T-cell (primary cell): ENCODE measurements at places on chromosomes 2 and 18.

GRCh38 chr2:204673877-204674276 lies 128.6 kb downstream of the PARD3B start:
- DNase-seq = no peak

- no peak for DNase-seq
These were observed 2.2 kb downstream of the SETBP1 start for GRCh38 chr18:44682871-44683221.

GRCh38 chr18:1849386-1849785 lies 721.9 kb downstream of the METTL4 start:
- no peak for DNase-seq

DNA sequence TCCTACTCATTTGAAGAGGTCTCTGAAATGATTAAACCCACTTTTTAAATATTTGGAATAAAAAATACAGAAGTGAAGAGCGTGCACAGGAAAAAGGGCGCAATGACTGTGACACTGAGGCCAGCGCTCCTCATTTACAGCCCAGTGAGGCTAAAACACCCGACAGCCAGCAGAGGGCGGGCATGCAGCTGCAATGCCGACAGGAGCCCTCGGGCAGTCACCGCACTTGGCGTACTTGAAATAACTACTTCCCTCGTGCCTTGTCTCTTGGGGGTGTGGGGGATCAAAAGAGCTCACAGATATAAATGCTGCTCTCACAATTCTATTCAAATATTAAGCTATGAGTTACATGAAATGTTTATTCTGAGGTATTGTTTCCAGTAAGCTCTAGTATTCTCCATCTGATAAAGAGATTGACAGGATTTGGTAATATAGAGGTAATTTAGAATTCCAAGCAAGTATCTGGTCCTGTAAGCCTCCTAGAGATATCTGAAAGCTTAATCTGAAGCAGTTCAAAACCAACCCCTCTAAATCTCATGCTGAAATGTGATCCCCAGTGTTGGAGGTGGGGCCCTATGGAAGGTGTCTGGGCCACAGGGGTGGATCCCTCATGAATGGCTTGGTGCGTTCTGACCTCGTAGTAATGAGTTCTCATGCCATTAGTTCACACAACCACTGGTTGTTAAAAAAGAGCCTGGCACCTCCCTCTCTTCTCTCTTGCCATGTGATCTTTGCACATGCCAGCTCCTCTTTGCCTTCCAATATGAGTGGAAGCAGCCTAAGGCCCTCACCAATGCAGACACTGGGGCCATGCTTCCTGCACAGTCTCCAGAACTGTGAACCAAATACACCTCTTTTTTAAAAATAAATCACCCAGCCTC lies 93.6 kb downstream of the ZAP70 start:
- DNase-seq = peak; percentile 76

GRCh38 chr2:224222291-224222690 lies 179.6 kb downstream of the FAM124B start:
- no peak for DNase-seq

DNA sequence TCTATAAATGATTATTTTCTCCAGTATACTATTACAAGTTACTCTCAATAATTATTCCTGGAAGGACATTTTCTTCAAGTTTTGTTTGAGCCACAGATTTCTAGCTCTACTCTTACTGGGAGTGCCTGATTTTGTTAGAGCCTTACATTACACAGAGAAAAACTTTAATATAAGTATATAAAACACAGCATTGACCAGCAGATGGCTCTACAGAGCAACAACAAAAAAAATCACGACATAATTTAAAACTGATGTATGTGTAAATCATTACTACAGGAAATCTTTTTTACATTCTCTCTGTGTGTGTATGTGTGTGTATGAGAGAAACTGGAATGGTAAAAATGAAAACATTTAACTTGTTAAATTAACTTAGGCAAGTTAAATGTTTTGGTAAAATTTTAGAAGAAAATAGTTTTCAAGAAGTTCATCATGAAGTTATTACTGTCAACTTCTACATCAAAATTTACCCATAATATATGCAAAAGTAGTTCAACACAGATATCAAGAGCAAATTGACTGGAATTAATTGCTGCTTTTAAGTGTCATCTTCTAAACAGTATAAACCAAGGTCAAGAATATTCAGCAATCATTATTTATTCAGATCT lies 103.3 kb downstream of the MDH1 start:
- DNase-seq = no peak

GRCh38 chr2:75194184-75194868 lies 5.0 kb downstream of the TACR1 start:
- no peak for DNase-seq

DNA sequence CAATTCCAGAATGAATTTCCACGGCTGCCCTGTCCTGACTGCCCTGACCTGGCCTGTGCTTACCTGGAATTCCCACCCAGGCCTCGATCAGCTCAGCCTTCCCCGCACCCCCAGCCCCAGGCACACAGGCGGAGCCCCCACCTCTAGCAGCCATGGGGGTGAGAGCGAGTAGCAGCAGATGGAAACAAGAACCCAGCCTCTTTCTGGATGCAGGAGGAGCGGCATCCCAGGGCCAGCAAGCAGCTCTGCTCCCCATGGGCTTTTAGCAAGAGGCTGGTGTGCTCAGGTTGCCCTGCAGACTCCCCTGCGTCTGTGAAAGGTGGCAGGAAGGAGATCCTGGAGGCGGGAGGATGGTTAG lies 101.8 kb downstream of the TPO start:
- DNase-seq = no peak

GRCh38 chr2:209933499-209934483 lies 68.6 kb upstream of the RPE start:
- no peak for DNase-seq

DNA sequence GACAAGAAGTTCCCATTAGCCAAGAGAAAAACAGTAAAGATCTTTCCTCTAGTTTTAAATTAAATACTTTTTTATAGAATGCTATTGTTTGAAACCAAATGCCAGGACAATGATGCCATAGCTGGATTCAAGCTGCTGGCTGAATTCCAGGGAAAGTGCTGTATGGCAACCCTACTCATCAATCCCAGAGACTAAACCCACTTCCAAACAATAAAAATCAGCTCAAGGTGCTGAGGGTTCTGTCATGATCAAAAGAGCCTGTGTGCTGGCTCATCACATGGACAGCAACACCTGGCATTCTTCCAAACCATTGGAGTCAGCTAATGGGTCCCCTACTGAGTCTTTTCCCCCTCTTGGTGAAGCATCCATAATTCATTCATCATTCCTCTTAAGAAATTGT lies 53.7 kb upstream of the PARD3B start:
- no peak for DNase-seq

DNA sequence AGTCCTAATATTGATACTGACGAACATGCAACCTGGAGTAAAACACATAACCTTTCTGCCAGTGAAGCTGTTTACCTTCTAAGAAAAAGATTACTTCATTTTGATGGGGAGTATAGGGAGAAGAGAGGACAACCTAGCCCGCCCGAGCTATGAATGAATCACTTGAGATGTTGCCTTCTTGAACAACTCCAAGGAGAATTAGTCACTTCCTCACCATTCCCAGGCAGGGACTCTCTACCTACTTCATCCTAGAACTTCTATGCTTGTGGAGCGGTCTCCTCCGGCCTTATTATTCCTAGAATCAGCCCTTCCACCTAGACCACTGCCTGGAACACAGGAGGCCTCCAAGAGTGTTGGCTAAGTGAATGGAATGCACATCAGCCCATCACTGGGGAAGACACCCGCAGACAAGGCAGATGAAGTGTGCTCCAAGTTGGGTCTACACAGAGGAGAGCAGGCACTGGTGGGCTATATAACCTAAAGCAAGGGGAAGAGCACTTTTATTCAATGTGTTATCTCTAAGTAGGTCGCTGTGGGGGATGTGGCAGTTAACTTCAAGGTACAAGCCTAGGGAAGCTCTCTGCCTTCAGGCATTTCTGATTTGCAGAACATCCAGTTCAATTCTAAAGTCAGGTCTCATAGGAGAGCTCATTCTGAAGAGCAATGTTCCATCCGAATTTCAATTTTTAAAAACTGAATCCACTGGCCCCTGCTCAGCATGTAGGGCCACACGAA lies 57.4 kb downstream of the STK39 start:
- DNase-seq = no peak

GRCh38 chr2:230007931-230008707 lies 60.6 kb downstream of the SLC16A14 start:
- DNase-seq = peak; percentile 81

DNA sequence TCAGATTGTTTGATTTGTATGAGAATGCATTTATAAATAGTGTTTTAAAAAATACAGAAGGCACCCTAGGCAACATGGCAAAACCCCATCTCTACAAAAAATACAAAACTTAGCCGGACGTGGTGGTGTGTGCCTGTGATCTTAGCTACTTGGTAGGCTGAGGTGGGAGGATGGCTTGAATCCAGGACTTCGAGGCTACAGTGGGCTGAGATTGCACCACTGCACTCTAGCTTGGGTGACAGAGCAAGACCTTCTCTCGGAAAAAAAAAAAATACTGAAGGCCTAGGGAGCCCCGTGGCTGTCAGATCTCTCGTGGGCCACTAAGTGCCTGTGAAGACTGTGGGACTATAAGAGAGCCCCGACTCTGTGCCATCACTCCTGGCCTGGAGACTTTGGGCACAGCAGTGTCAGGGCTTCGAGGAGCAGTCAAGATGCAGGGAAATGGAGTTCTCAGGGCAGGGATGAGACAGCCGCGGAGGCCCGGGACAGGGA lies 40.5 kb downstream of the MYO7B start:
- DNase-seq = no peak

- DNase-seq = no peak
These were observed 113.6 kb downstream of the MCFD2 start for GRCh38 chr2:46801731-46802664.

- no peak for DNase-seq
These were observed 39.3 kb upstream of the NFATC1 start for GRCh38 chr18:79356435-79356834.

- DNase-seq = no peak
These were observed 42.7 kb upstream of the CDH19 start for GRCh38 chr18:66646609-66647008.
